Articular chondrocyte of knee joint (primary cell): ENCODE measurements at places on chromosomes 1 and 21. TPM values are rescaled to one million over a fixed set of nuclear protein-coding genes. Genes with fewer than 3 reads are reported as not detected.

CATSPERE gene
- 2.4 TPM in 2 replicates for total RNA-seq

PERM1 gene
- 0.13 TPM in 1 of 2 replicates, not detected in the other for total RNA-seq

RHCE gene
- total RNA-seq: 0.65 and 1.4 TPM in 2 replicates

CR1 gene
- not detected in 2 replicates for total RNA-seq

INSRR gene
- under 0.01 TPM in 1 of 2 replicates, not detected in the other for total RNA-seq

PM20D1 gene
- 0.11 TPM in 1 of 2 replicates, not detected in the other for total RNA-seq

HEYL gene
- under 0.01 TPM in 1 of 2 replicates, not detected in the other for total RNA-seq

FCRL1 gene
- total RNA-seq: not detected in 2 replicates

C1orf115 gene
- 1.3 and 2.5 TPM in 2 replicates for total RNA-seq

B3GALT2 gene
- total RNA-seq: 0.13 TPM in 1 of 2 replicates, not detected in the other

PROK1 gene
- not detected in 2 replicates for total RNA-seq
